ENCODE measurements at places on chromosomes 4 and X. TPM values are rescaled to one million over a fixed set of nuclear protein-coding genes. Genes with fewer than 3 reads are reported as not detected.

Gene DIPK2B
- total RNA-seq, result not detected

Gene PPAT
- total RNA-seq, result 19.3 TPM

Gene PPARGC1A
- not detected for total RNA-seq

Gene ASMT
- not detected for total RNA-seq

Gene RPS6KA3
- 24.4 TPM for total RNA-seq

Gene BST1
- 1.7 TPM for total RNA-seq

Gene CDX4
- not detected for total RNA-seq

Gene NLRP2B
- not detected for total RNA-seq

Gene ARMCX6
- total RNA-seq, result 19.2 TPM

Gene NDP
- total RNA-seq, result not detected

Gene GPR50
- total RNA-seq, result not detected

Gene SCLT1
- 7.3 TPM for total RNA-seq

Gene PROM1
- total RNA-seq, result not detected

Gene DACH2
- total RNA-seq, result not detected

Gene USP17L24
- total RNA-seq, result not detected

Gene PDGFC
- total RNA-seq, result 26.4 TPM

Gene COQ2
- total RNA-seq, result 32.5 TPM

Gene TLR2
- 9.9 TPM for total RNA-seq

Gene MAGEB10
- total RNA-seq, result not detected

Gene NALF2
- total RNA-seq, result 0.08 TPM

Gene RNF150
- total RNA-seq, result 0.08 TPM

Gene KCNIP4
- total RNA-seq, result 0.39 TPM

Gene GLOD5
- total RNA-seq, result not detected

Gene ITM2A
- 10.2 TPM for total RNA-seq

Gene AFM
- not detected for total RNA-seq
